ENCODE measurements at places on chromosomes 6 and 20.

DNA sequence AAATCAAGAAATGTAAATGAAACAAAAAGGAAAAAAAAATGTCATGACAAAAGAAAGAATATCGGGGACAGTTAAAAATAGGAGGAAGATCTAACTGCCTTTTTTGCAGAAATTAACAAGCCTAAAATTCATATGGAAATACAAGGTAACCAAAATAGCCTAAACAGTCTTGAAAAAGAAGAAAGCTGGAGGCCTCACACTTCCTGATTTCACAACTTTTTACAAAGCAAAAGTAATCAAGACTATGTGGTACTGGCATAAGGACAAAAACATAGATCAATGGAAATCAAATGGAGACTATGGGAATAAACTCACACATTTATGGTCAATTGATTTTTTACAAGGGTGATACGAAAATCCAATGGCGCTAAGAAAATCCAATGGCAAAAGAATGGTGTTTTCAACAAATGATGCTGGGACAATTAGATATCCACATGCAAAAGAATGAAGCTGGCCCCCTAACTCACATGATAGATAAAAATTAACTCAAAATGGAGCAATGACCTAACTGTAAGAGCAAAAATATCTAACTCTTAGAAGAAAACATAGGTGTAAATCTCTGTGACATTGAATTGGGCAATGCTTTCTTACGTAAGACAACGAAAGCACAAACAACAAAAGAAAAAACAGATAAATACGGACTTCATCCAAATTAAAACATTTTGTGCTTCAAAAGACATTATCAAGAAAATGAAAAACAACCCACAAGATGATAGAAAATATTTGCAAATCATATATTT lies 24.5 kb downstream of the MAP3K5 start:
- no peak for DNase-seq

GRCh38 chr20:58892932-58893224 lies 40.4 kb downstream of the GNAS start:
- DNase-seq: no peak

DNA sequence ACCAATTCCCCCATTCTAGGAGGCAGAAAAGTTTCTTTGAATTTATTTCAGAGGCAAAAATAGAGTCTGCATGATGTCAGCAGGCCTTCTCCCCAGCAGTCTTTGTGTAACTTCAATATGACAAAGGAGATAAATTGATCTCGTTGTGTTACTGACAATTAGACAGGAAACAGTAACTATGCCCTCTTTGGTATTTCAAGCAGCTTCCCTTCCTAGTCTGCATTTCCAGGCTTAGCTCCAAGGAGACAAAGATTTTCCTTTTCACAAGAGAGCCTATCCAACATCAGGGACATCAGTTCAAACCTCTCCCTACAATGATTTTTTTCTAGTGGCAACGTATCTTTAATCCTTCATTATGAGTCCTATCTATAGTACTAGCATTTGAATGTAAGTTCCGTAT lies 245.9 kb upstream of the HSF2 start:
- no peak for DNase-seq

- DNase-seq: no peak
Observed at GRCh38 chr6:158672726-158673125, 22.9 kb downstream of the SYTL3 start.

- DNase-seq: no peak
Observed at GRCh38 chr6:16483315-16483875, 245.0 kb downstream of the GMPR start.

DNA sequence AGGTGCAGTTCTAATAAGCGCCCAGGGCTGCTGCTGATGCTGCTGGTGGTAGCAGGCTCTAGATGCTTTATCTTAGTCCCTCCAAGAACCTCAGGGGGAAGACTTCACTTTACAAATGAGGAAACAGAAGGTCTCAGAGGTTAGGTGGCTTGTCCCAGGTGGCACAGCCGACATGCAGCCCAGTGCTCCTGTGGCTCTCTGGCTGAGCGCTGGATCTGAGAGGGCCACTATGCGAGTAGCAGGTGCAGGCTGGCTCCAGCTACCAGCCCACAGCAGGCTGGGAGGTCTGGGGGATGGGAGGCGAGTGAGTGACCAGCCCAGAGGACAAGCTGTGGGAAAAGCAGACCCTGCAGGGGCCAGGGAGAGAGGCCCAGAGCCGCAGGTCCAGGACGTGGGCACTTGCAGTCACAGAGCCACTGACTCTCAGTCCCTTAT lies 90.9 kb downstream of the PRND start:
- DNase-seq: no peak

- no peak for DNase-seq
Observed at GRCh38 chr20:39916236-39916765, 772.7 kb downstream of the MAFB start.

DNA sequence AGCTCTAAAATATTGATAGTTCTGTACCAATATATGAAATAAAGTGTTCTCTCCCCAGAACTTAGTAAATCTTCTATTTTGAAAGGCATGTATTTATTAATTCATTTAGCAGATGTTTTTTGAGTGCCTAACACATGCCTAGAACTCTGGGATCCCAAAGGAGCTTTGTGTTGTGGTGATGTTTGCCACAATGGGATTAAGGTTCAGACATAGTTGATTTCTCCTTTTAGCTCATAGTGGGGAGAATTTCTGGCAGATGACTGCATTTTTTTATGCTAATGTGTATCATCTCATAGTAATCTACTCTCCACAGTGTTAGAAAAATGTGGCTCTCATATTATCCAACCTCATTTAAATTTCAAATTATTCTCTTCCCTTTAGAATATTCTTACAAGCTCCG lies 21.7 kb downstream of the MYB start:
- no peak for DNase-seq

DNA sequence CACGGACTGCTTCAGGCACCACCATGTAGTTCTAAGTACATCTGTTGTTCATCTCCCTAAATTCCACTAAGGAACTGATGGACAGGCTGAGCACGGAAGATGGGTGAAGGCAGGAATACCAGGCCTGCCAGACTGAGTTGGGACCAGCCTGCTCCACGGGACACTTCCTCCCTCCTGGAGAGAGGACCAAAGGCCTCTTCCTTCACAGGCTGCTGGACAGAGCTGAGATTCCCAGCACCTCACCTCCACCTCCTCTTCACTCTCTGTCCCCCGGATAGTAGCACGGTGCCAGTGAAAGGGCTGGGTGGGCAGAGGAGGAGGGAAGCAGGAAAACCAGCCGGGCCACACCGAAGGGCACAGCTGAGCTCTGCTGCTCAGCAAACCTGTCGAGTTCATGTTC lies 22.9 kb upstream of the TCFL5 start:
- DNase-seq: no peak

DNA sequence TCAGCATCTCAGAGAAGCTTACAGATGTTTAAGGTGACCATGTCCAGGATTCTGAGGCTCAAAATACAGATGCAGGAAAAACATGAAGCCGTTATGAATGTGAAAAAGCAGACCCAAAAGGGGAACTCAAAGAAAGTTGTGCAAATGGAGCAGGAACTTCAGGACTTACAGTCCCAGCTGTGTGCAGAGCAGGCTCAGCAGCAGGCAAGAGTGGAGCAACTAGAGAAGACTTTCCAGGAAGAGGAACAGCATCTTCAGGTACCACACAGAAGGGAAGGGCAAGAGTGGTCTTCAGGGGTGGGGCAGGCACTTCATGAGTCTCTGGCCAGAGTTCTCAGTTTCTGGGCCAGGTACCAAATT lies 15.2 kb downstream of the RNF8 start:
- no peak for DNase-seq

GRCh38 chr20:51388756-51389542 lies 153.6 kb downstream of the NFATC2 start:
- DNase-seq: no peak

GRCh38 chr20:6707321-6707831 lies 60.1 kb upstream of the BMP2 start:
- no peak for DNase-seq

DNA sequence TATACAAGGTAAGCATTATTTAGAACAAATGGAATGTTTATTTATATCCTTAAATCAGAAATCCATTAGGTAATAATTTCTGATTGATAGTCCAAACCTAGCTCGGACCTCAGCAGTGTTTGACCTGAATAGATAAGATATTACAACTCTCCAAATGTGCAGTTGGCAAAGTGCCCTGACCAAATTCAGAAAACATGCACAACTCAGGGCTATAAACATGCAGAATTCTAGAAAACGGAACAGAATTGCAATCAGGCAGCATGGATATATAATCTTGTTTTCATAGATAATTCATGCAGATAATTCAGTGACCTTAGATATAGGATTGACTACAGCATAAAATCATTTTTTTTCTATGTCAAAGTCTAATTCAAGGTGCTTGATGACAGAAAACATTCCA lies 626.6 kb upstream of the CITED2 start:
- no peak for DNase-seq

- DNase-seq: no peak
Observed at GRCh38 chr6:170111816-170112582, 178.9 kb downstream of the DLL1 start.

GRCh38 chr6:135506270-135506997 lies 8.9 kb upstream of the AHI1 start:
- DNase-seq: no peak

DNA sequence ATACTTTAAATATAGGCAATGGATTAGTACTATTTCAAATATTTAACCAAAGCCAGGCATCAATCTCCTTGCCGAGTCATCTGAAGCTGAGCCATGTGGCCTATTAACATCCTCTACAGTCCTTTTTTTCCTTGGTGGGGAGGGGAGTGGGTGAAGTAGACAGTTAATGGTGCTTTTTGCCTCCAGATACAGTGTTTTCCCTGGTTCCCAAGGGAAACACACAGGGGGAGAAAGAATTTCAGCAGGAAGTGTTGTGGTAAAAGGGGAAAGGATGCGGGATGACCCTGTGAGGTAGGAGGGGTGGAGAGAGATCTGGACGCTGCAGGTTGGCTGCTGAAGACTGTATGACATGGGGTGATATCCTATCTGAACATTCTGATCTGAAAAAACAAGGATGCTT lies 9.6 kb downstream of the CLDN20 start:
- no peak for DNase-seq

DNA sequence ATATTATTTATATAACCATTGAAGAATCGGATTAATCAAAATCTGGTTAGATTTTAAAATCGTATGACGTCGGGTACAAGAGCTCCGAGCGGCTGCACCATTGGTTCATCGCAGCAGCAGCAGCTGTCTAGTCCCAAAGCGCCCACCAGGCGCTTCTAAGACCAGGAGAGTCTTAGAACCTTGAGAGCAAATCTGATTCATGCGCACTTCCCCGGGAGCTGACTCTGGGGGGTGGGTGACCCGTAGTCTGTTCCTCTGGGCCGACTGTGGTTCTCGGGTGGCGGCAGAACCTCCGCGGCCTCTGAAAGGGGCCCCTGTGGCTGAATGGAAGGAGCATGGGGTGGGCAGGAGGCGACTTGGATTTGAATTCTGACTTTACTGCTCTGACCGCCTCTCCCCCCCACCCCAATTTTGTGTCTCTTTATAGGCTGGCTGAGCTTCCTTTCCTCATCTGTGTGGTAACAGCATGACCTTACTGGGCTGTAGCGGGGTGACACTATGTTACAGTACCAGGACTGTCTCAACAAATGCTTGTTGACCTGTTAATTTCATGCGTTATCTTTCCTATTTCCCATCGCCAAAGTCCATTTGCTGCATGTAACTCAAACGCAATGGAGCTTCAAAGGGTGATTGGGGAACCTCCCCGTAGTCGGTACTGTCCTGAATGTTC lies 119.7 kb downstream of the RTN4IP1 start:
- no peak for DNase-seq

DNA sequence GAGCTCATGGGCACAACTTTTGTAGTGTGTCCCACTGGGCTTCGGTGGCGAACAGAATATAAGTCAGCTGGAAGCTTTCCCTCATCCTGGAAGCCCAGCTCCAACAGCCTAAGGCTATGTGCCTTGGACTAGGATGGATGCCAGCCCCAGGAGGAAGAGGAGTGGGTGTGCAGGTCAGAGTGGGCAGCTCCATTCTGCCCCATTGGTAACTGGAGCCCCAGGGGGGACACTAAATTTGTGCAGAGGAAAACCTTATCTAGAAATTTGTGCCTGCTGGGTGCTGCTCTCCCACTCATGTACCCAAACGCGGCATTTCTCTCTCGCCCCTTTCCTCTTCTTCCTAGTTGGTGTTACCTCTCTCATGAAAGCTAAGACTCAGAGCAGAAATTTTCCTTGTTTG lies 253.9 kb upstream of the MAN1A1 start:
- DNase-seq: no peak

DNA sequence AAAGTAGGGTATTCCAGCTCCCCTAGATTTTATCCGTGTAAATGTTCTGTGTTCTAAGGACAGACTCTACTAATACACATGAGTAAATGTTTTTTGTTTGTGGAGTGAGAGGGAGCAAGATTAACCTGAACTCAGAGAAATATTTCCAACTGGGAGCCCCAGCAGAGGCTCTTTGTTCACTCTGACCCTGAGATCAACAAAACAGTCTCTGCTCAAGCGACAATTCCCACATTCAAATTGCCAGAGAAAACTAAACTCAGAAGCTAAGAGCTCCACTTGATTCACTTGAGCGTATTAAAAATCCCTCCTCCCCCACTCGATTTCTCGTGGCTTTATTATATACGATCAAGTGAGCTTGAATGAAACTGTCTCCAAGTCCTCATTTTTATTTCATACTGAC lies 413.9 kb upstream of the JARID2 start:
- no peak for DNase-seq

- no peak for DNase-seq
Observed at GRCh38 chr6:135227349-135227748, 46.2 kb downstream of the MYB start.

DNA sequence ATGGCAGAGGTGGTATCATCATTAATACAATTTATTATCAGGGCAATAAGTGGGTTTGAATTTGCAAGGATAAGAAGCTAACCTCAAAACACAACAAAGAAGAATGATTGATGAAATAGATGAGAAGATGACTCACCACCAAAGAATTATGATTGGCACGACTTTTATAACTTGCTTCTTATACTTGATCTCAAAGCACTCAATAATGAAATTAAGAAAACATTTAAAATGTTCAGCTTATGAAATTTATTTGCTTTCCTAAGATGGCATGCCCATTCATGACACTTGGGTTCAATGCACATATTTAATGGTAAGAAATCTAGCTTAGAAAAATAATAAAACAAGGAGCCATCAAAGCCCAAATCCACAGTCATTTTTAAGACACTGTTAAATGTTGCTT lies 477.5 kb downstream of the GJA1 start:
- DNase-seq: no peak

GRCh38 chr6:79335133-79335674 lies 100.7 kb upstream of the HMGN3 start:
- no peak for DNase-seq

DNA sequence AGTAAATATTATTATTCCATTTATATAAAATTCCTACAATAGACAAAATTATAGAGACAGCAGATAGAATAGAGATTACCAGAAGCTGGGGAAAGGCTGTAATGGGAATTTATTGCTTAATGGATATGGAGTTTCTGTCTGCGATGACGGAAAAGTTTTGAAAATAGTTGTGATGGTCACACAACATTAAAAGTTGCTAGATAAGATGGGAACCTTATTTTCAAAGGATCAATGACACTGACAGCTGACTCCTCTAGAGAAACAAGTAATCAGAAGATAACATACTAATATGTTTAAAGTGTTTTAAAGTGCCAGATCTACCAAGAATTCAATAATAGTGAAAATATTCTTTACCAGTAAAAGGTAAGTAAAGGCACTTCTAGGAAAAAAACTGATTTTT lies 236.3 kb downstream of the HIVEP2 start:
- DNase-seq: no peak

GRCh38 chr6:101666256-101666655 lies 272.7 kb downstream of the GRIK2 start:
- DNase-seq: no peak

- no peak for DNase-seq
Observed at GRCh38 chr6:4905826-4906225, 98.0 kb downstream of the RPP40 start.
